ENCODE measurements at places on chromosomes 5 and 9.

GRCh38 chr5:50702615-50703366, 36.4 kb downstream of the PARP8 start:
- no peak for DNase-seq

- no peak for DNase-seq
Observed at GRCh38 chr5:154595662-154596061, 117.6 kb upstream of the HAND1 start.

DNA sequence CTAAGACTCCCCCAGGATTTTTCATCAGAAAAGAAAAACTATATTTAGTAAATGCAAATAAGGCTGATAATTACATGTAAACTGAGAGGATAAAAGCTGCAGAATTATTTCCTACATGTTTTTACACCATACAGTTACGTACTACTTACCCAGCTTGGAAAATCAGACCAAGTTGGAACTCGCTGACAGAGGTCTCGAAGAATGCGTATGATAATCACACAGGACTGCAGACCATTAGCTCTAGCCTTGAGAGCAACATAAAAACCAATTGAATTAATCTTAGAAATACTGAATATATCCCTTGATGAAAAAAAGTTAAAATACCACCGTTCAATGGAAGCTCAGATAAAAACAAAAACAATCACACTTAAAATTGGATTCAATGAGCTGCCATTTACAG, 65.6 kb downstream of the ZFR start:
- no peak for DNase-seq

DNA sequence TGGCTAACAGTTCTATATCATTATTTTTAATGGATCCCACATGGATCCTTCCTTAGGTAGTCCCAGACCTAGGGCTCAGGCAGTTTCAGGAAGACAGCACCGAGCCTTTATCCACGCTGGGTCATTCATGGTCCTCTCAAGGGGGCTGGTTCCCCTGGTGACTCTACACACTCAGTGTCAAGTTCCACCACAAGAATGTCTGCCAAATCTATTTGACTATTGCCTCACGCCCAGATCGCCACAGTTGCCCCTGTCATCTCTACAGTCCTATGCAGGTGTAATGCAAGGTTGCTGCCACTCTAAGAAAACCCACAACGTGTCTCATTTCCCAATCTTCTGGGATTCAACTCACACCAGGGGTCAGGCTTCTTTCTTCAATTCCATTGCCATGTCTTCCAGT, 8.0 kb upstream of the ZNF366 start:
- DNase-seq = no peak

DNA sequence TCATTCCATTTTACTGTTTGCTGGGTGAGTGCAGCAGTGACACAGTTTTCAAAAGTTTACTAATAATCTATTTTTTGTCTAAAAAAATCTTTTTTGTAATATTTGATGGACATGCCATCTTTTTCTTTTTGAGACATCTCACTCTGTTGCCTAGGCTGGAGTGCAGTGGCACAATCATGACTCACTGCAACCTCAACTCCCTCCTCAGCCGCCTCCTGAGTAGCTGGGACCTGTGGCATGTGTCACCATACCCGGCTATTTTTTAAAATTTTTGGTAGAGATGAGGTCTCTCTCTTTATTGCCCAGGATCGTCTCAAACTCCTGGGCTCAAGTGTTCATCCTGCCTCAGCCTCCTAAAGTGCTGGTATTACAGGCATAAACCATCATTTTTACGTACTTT, 86.0 kb downstream of the KDM4C start:
- DNase-seq = no peak

GRCh38 chr5:138829341-138829740, 45.8 kb downstream of the LRRTM2 start:
- DNase-seq = no peak

DNA sequence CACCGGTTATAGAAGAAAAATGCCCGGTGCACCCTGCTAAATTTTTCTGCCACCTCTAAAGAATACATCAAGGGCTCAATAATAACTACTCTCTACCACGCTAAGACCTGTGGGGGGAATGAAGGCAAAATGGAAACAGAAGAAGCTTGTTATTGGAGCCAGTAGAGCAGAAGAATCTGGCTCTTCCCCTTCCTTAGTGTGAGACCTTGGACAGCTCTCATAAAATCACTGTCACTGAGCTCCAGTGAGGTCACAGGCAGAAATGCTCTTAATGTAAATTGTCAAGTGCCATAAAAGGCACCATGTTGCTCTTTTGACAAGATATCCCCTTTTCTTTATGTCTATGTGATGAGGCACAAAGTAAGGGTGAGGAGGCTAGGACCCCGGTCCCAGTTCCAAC, 74.4 kb downstream of the ASTN2 start:
- no peak for DNase-seq

DNA sequence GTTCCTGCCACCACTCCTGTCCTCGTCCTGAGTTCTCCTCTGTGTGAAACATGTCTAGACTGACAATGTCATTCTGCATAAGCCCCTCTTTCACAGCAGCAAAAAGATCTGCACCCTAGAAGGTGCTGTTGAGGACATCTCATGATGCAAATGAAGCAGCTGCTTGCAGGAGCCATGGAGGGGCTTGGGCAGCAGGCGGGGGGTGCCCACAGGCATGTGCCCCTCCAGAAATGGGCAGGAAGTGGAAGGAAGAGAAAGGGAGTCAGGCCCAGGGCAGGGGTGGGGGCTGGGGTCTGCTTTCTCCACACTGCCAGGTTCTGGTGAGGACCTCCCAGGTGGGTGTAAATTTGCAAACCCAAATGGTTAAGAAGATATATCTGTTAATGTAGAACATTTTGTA, 54.5 kb upstream of the KCNMB1 start:
- DNase-seq = no peak

GRCh38 chr9:38768351-38768761, 48.4 kb upstream of the FAM240B start:
- no peak for DNase-seq

Data from nucleus accumbens (tissue), 56 donors.